ENCODE measurements at places on chromosomes 7 and 10.
A peak's percentile ranks its signal among the peaks of the same experiment; 100 is the strongest.

GRCh38 chr7:47478926-47479711 lies 102.8 kb downstream of the TNS3 start:
- DNase-seq: no peak

GRCh38 chr10:15427843-15428414 lies 56.8 kb upstream of the FAM171A1 start:
- no peak for DNase-seq

GRCh38 chr10:45151467-45152214 lies 150.9 kb downstream of the ZNF22 start:
- no peak for DNase-seq

DNA sequence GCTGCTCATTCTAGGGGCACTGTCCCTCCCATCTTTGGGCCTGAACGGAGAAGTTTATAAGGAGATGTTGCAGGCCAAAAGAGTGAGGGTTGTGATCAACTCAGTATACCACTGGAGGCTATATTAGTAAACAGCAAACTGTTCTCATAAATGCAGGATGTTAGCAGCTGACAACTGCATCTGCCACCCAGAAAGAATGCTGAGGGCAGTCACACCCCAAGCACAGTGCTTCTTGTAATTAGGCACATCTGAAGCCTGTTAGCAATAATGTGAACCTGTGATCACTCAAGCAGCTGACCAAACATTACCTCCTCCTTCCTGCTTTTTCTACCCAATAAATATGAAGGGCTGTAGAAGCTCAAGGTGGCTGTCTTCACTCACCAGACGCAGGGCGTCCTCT lies 38.4 kb upstream of the ZNF138 start:
- no peak for DNase-seq

- DNase-seq: no peak
Observed at GRCh38 chr7:137513091-137513490, 169.6 kb upstream of the PTN start.

- DNase-seq: no peak
Observed at GRCh38 chr7:73345538-73345937, 17.6 kb downstream of the FKBP6 start.

- DNase-seq: no peak
Observed at GRCh38 chr10:27713941-27714340, 31.7 kb downstream of the MKX start.

GRCh38 chr10:5285186-5285585 lies 79.6 kb upstream of the UCN3 start:
- DNase-seq: no peak

DNA sequence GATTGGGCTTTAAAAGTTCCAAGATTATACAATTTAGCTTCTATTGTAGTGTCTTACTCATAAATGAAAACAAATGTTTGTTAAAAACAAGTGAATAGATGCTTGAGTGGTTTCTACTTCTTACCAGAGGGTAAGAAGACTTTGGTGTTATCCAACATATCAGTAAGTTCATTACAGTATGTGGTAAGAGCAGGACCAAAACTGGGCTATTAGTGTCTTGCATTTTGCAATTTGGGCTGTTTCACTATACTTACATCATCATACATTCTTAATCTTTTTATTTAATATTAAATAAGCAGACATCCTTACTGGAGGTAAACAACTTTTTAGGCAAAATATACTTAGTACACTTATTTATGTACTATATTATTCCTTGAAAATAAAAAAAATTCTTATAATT lies 248.4 kb upstream of the HGF start:
- no peak for DNase-seq

GRCh38 chr10:5589661-5590511 lies 65.1 kb downstream of the CALML3 start:
- no peak for DNase-seq

DNA sequence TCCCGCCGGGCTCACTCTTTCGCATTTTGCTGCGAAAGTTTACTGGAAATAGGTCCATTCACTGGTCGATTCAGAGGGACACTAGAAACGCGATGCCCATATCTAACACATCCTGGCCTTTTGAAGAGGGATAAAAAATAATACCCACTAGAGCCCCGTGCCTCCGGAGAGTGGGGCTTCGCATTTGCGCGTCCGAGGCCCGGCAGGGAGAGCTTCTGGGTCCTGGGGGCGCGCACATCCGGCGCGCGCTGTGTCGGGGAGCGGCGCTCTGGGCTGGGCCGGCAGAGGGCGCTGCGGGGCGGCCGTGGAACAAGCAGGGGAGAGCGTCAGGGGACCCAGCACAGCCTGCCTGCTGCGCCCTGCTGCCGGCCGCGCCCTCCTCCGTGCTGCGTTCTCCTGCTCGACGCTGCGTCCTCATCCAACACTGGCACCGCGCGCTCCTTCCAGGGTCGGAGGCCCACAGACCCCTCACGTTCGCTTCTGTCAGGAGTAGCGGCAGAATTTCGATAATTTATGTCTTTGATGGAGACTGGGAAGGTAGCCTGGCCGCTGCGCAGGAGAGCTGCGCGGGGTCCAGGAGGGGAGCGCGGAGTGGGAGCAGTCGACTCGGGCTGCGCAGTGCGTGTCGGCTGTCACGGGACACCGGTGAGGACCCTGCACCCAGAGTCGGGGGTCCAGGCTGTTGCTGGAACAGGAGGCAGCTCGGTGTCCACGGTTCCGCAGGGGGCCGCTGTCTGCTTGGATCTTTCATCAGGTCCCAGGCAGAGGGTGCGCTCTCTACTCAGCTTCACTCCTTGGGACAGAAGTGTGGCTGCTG lies 41.5 kb upstream of the ZNF32 start:
- peak; percentile 68 for DNase-seq

- DNase-seq: no peak
Observed at GRCh38 chr7:111175908-111176441, 85.0 kb downstream of the LRRN3 start.

GRCh38 chr7:8212638-8213037 lies 49.3 kb downstream of the ICA1 start:
- DNase-seq: no peak

GRCh38 chr10:90745565-90745964 lies 112.3 kb downstream of the HTR7 start:
- no peak for DNase-seq

GRCh38 chr7:158353606-158354570 lies 233.7 kb downstream of the PTPRN2 start:
- peak; percentile 53 for DNase-seq

DNA sequence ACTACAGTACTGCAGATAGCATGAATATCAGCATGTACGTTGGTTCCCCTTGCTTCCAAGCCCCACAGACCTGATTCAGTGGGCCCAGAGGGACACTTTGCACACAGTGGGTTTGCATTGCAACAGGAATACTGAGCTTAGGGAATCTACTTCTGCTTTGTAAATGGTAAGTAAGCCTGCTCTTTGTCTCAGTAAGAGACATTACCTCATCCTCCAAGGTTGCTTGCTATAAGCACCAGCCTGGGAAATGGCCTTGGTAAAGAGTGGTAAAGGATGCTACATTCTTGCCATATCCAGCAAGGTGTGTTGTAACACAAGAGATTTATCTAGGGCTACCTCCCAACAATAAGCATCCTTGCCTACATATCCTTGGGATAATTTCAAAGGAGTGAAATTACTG lies 730.5 kb downstream of the INHBA start:
- DNase-seq: no peak

- DNase-seq: no peak
Observed at GRCh38 chr7:139898483-139898882, 69.4 kb downstream of the TBXAS1 start.

GRCh38 chr7:154684666-154685563 lies 318.0 kb downstream of the PAXIP1 start:
- DNase-seq: no peak

GRCh38 chr7:104032486-104032885 lies 43.0 kb upstream of the RELN start:
- DNase-seq: no peak

DNA sequence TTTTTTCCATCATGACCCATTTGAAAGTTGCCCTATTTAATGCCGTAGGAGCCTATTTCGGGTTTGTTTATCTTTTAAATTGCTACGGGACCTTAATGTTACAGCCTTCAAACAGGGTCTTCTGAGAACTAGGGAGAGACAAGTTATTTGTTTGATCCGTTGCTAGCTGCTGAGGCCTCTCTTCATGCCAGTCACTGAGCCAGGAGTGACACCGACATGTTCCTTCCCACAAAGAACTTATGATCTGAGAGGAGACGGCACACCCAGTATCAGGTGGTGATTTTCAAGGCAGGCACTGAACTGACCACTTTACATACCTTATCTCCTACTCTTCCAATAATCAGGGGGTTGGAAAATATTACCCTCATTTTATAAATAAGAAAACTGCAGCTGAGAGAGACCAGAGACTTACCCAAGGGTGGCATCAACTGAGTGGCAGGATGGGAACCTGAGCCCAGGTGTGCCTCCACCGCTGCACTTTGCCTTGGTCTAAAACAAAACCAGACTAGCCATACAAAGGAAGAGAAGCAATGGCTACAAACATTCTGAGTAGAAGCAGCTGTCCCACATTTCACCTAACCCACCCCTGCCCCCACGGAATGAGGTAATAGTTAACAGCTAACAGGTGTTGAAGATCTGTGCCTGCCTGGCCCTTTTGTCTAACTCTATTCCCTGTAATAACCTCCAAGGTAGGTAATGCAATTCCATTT lies 40.5 kb downstream of the PPP1R3C start:
- DNase-seq: peak; percentile 57

DNA sequence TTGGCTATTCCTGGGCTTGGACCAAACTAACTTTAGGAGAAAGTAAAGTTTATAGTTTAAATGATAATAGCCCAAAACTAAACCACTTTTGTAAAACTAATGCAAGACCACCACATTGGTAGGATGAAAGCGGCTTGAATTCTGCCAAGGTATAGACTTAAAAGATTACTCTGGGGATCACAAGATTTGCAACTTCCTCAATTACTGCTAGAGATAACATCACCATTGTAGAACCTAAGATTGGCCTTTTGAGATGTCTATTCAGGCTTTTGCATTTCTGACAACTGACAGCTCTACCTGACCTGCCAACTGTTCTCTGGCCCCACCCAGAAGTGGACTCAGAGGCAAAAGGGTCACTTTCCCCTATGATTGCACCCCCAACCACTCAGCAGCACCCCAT lies 162.4 kb downstream of the TNS3 start:
- no peak for DNase-seq

DNA sequence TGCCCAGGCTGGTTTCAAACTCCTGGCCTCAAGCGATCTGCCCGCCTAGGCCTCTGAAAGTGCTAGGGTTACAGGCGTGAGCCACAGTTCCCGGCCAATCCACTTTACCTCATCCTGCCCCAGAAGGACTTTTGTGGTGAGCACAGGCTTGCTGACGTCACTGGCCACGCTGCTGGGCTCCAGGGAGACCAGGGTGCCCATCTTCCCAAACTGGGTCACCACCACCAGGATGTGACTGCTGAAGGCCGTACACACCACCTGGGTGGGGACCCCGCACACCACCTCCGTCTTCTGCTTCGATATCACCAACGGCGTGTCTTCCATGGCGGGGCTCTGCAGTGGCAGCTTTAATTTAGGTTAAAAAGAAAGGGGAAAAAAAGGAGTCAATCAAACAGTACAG lies 816 bp downstream of the PSMG3 start:
- DNase-seq: no peak

DNA sequence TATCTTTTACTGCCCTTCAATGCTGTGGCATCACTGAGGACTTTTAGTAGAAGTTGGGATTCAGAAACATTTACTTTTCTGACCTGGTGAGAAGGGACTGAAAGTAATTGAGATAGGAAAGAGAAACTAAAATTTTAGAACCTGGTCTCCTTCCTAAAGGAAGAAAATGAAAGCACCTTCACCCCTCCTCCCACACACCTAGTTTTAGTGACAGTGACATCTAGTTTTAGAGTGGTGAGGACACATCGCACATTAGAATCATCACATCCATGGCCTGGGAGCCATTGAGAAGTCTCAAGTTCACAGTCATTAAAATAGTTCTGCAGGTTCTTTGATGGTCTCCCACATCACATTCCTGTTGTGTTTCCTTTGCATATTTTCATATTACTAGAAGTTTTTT lies 16.1 kb downstream of the TAS2R41 start:
- DNase-seq: no peak

- no peak for DNase-seq
Observed at GRCh38 chr7:85776691-85777345, 590.0 kb upstream of the SEMA3D start.

DNA sequence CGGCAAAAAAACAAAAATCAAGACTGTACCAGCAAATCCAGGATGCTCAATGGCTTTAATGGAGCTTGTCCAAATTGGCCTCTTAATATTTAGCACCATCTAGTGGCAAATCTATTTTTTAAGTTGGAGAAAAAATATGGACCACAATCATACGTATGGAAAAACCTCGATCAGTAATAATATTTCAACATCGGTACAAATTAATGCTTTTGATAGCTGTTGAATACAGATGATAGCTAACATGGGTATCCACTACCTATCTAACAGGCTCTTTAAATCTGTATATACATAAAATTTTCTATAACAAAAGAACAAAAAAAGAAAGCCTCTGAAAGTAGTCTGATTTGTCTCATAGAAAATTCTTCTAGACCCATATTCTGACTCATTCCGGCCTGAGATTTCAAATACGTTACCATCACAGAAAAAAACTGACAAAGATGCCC lies 29.2 kb downstream of the COA1 start:
- DNase-seq: no peak

GRCh38 chr7:71210220-71210619 lies 78.3 kb downstream of the GALNT17 start:
- DNase-seq: no peak

GRCh38 chr7:48681006-48681405 lies 243.3 kb upstream of the CDC14C start:
- no peak for DNase-seq

DNA sequence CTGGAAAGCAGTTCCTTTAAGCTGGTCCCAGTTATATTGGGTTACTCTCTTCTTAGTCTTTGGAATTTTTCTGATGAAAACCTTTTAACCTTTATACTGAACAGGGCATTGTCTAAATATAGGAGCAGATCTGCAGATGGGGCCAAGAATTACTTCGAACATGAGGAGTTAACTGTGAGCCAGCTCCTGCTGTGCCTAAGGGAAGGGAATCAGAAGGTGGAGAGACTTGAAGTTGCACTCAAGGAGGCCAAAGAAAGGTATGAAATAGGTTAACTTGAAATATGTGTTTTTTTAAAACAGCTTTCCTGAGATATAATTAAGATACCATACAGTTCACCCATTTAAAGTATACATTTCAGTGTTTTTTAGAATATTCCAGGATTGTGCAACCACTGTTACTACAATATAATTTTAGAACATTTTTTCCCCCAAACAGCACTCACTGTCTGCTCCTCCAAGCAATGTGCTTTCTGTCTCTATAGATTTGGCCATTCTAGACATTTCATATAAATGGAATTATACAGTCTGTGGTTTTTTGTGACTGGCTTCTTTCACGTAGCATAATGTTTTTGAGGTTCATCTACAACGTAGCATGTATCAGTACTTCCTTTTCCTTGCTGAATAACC lies 18.9 kb downstream of the OPTN start:
- DNase-seq: no peak

DNA sequence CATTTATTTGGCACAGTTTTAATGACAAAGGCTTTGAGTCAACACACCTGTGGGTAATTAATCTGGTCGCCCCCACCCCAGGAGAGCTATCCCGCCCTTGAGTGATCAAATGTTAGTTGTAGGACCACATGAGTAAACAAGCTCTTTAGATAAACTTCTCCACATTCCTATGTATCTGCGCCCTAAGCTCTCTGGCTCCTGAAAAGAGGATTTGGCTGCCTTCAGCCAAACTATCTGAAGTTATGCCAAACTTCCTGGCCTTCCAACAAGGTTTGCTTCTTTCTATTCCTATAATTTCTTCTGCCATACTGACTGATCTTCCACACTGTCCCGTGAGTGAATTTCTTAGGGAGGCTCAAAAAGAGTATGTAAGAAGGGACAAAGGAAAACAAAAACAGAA lies 134.2 kb downstream of the RALA start:
- DNase-seq: no peak
